ENCODE measurements at places on chromosomes 11 and 22.
A peak's percentile ranks its signal among the peaks of the same experiment; 100 is the strongest.

DNA sequence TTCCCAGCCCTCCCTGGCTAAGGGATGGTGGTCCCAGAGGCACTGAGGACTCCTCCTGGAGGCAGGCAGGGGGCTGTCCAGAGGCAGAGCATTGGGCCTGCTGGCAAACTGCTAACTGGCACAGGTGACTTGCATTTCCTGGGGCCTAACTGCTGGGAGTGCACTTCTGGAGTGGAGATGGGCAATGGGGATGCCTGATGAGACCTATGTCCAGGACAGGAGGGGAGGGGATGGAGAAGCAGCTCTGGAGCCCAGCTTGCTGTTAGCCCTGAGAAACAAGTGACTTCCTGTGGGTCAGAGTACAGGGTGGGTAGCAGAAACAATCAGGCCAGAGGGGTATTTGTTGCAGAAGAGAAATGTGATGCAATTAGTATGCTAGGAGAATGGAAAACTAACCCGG, 253.2 kb downstream of the ST3GAL4 start:
- DNase-seq = no peak

DNA sequence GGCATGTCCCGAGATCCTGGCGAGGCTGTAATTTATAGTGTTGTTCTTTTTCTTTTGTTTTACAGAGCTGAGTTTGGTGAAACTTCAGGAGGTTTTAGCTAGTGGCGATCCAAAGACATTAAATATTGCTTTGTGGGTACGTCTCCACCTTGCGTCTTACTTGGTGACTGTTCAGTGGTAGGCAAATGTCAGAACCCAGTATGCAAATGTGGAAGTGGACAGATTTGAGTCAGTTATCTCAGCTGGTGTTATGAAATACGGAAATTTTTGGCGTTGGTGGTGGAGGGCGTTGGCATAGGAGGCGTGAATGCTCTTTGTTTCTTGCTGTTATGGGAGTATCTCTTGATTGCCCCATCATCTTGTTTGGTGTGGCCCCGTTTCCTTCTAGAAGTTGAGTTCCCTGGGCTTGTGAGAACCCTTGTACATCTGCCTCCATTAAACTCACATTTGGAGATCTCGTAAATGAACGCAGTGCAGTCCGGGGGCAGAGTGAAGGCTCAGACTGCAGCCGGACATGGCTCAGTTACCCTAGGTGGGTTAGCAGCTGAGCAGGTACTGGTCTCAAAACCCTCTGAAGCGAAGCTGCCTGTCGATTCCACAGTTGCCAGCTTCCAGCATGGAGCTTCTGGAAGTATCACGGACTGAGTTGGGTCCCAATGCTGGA, 39.9 kb downstream of the PTPRJ start:
- no peak for DNase-seq

DNA sequence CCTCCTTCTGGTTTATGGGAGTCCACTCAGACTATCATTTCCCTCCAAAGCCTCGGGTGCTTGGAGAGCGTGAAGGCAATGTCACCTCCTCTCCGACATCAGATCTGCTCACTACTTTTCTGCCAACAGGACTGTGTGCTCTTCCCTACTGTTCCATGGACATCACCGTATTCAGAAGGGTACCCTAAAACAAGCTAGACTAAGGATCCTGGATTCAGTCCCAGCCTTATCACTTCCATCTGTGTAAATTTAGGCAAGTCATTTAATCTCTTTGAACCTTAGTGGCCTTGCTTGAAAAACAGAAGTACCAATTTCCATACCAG, 78.2 kb downstream of the KCNC1 start:
- DNase-seq = no peak

GRCh38 chr11:35619116-35619854, 1.0 kb downstream of the FJX1 start:
- DNase-seq = no peak

DNA sequence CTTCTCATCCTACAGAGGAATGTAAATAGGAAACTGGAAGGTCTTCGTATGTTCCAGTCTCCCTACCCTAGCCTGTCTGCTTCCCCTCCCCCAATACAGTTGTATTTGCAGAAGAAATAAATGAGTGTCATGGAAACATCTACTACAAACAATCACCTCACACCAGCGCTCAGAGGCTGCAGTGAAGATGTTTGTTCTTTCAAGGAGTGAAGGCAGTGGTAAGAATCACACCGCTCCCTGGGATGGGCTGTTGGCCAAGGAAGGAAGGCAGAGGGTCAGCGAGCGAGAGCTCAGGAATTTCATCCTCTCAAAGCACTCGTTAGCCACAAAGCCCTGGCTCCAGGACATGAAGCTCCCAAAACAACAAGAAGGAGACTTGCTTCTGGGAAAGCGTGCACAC, 1.1 kb upstream of the IGSF9B start:
- no peak for DNase-seq

DNA sequence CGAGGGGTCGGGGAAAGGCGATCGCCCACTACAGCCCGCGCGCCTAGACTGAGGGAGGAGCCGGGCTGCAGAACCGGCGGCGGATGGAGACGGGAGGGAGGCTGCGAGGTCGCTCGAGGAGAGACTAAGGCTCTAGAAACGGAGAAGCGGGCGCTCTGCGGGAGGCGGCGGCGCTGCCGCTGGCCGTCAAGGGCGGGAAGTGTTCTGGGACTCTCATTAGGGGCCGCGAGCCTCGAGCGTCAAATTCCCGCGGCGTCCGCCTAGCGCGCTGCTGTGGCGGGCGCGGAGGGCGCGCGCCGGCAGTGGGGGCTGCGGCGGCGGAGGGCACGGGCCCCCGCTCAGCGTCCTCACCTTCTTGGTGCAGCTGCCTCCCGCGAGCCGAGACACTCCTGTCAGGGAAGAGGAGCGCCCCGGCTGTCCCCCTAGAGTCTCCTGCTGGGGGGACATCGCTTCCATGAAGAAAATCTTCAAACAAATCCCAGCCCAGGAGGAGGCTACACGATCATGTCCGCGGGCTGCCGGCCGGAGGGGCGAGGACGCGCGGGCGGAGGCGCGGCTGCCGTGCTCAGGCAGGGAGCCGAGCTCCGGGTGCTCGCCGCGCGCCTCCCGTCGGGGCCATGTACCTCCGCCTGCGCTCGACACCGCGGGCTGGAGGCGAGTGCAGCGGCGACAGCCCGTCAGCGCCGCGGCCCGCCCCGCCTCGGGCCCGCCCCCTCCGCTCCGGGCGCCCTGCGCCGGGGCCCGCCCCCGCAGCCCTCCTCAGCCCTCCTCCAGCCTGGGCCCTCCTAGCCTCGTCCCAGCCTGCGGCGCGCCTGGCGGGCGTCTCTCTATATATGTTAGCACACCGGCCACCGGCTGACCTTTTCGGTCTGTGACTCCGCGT, at the start of gene ARHGAP20:
ARHGAP20 (minus strand) TSS at position 662 of the 883 bp plus-strand sequence; CDS start at position 456, 206 bp downstream.
- no peak for DNase-seq

DNA sequence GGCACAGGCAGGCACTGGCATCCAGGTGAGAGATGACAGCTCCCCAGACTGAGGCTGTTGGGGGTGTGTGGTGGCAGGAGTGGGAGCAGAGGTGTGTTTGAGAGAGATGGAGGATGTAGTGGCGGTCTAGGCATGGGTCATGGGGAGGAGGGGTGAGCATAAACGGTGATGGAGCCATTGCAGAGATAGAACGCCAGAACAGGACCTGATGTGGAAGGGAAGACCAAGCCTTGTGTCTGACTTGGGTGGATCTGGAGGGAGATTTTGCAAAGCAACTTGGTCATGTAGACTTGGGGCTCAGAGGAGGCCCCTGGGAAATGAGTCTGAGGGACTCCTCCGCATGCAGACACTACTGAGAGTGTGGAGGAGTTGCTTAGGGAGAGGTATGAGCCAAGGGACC, 50.0 kb upstream of the CLDN5 start:
- DNase-seq = no peak

GRCh38 chr11:120854988-120855387, 168.9 kb upstream of the TBCEL start:
- DNase-seq = no peak

DNA sequence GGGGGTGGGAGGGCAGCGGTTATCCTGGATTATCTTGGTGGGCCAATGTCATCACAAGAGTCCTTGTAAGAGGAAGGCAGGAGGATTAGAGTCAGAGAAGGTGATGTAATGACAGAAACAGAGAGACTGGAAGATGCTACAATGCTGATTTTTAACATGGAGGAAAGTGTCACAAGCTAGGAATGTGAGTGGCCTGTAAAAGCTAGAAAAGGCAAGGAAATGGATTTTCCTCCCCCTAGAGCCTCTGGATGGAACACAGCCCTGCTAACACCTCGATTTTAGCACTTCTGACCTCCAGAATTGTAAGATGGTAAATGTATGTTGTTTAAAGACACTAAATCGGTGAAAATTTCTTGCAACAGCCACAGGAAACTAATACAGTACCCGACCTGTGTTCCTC, 109.3 kb downstream of the MN1 start:
- DNase-seq = no peak

- no peak for DNase-seq
These were observed 14.7 kb upstream of the APOL6 start for GRCh38 chr22:35633520-35633919.

DNA sequence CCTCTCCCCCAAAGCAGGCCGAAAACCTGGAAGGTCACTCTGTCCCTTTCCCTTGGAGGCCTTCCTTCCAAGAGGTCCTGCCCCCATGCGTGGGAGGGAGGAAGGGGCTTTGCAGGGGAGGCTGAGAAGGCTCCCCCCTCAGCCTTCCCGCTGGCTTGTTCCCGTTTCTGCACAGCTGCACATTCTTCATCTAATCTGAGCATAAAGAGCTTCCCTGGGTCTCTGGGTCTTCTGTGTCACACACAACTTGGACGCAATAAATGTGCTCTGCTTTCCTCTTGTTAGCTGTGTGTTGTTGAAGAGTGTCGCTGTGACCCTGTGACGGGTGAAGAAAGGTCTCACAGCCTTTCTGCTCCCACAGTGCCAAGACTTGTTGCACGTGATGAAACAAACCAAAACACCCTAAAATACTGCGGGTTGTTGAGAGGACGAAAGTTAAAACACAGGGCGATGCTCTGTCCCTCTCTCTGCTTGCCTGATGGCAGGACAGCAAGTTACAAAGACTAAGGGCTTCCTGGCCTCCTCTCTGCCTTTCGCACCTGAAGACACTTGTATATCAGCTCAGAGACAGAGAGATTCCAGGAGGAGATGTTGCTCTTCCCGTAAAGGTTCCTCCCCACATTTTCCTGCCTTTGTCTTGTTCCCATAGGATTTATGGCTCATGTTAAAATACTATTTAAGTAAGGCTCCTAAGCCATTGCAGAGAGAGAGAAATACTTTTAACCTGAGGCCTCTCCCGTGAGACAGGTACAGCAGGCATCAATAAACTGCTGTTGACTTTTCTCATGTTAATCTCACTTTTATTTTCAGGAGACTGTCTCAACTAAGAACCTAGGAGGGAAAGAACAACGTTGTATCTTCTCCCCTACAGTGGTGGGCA, 15.4 kb upstream of the IFITM3 start:
- DNase-seq = no peak

DNA sequence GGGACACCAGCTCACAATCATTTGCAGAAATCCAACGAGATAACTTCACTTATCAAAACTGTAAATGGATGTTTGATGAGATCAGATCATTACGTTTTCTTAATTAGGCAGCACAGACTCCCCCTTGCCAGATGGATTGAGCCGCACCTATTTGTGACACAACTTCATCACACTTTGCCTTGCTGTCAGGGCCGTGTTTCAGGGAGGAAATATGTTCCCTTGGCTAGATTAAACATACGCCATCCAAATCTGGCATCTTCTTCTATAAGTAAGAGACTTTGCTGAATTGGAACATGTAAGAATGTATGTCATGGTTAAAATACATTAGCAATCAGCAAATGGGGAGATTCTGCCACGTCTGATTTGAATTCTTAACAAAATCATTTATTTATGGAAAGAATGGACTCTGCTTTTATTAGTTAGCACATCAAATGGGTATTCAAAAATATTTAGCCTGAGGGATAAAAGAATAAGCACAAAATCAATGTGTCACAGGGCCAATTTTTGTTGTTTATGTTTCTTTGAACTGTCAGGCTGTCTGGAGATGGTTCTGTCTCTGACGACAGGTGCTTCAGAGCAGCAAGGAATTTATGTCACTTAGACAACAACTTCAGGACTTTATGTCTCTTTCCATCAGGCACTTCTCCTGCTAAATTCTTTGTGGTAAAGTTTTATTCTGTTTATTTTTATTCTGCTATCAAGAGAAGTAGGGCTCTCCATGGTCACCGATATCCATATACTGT, 326.1 kb upstream of the NCAM1 start:
- no peak for DNase-seq

- no peak for DNase-seq
These were observed 17.1 kb upstream of the CSRP3 start for GRCh38 chr11:19218786-19219460.

DNA sequence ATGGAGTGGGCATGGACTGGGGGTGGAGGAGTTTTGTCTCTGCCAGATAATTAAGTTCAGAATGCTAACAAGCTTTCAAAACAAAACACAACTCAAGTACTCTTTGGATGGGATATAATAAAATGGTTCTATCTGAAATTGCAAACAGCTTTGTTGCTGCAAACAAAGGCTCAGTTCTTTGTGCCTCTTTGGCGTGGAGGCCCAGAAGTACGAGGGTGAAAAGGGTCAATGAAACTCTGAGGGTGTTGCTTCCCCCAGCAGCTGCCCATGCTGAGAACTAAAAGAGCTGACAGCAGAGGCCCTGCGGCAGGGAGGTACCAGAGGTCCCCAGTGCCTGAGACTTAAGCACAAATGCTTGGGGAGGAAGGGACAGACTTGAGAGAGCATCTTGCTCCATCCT, 26.5 kb upstream of the IGSF22 start:
- DNase-seq = no peak

- DNase-seq = no peak
These were observed 25.0 kb downstream of the IGLL1 start for GRCh38 chr22:23555118-23555517.

DNA sequence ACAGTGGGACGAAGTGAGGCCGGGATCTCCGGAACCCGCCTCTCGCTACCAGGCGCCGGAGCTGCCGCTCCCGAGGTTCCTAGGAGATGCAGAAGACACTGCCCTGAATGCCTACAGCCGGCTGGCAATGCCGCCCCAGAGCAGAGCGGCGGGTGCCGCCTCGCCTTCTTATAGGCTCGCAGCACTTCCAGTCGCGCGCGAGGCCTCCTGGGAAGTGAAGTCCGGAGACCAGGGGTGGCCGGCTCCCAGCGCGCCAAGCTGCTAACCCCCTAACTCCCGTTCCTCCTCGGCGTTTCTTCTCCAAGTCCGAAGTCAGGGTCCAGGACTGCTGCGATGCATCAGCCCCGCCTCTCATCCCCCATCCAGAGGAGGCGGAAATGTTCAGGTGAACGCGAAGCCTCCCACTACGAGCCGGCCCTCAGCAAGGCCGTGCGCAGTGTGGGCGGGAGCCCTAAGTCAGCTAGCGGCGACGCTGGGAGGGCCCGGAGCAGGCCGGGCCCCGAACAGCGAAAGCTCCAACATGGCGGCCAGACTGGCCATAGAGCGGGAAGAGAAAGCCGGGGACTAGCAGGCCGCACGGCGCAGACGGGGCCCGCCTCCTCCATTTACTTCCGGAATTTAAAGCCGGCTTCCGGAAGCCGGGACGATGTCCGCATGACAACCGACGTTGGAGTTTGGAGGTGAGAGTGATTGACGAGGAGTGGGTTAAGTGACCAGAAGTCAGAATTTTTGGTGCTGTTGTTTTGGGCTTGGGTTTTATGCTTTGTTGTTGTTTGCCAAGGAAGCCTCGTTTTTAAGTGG, at the start of the genes CYB561A3 and TMEM138:
CYB561A3 (minus strand) TSS at position 142 of the 801 bp plus-strand sequence. CDS start 5,169 bp downstream, outside the sequence.
TMEM138 (plus strand) TSS at position 634 of the 801 bp plus-strand sequence. CDS start 2,017 bp downstream, outside the sequence.
- DNase-seq = peak; percentile 63

Measured in stimulated activated CD8-positive, alpha-beta memory T cell treated with anti-CD3 and anti-CD28 coated beads, Interleukin-2, amount 100 ng/mL, for 1 hour (primary cell).